ENCODE measurements at places on chromosomes 4 and X.

DNA sequence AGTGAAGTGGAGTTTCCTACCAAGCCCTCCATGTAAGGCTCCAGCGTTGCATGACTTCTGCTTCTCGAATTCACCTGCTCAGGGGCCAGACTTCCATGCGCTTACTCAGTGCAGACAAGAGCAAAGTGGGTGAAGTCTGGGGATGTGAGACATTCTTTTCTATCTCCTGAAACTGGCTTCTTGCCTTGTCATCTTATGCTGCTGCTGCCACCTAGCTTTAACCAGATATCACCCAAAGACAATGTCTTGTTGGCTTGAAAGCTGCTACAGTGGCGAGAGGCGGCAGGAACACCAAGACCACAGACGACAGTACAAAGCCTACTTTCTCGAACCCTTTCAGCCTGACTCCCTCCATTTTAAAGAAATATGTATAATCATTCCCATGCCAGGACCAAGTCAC is 103.6 kb upstream of the ADGRG2 start:
- no peak for DNase-seq

GRCh38 chrX:17028356-17028755 is 81.9 kb downstream of the REPS2 start:
- DNase-seq = no peak

- DNase-seq = no peak
Measured at GRCh38 chrX:101347859-101348451, 587 bp downstream of the TIMM8A start.

GRCh38 chrX:97471071-97471470 is 587.4 kb downstream of the RPA4 start:
- no peak for DNase-seq

DNA sequence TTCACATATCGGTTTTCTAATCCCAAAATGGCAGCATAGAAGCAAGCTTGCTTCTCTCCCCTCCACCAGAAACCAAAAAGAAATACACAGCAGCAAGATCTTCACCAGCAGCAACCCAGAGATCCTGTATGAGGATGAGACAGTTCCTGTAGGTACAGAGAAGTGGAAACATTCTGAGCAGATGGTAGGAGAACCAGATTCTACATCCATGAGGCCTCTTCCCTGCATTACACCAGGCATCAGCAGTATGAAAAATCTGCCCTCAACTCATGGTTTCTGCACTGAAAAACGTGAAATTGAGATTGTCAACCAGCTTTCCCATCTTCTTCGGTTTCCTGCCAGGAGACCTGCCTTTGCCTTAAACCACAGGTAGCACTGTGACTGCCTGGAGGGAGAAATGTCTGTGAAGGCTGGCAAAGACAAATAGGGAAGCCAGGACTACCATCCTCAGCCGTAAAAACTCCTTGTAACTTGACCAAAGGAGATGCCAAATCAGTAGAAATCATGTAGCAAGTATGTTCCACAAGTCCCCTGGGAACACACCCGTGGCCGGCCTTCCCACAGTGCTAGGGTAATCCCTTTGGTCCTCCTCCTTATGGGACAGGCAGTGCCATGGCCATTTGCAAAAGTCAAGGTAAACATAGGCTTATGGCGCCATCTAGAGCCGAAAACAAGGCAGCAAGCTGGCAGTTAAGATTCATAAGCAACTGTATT is 24.0 kb upstream of the MTHFD2L start:
- DNase-seq = peak; percentile 75

DNA sequence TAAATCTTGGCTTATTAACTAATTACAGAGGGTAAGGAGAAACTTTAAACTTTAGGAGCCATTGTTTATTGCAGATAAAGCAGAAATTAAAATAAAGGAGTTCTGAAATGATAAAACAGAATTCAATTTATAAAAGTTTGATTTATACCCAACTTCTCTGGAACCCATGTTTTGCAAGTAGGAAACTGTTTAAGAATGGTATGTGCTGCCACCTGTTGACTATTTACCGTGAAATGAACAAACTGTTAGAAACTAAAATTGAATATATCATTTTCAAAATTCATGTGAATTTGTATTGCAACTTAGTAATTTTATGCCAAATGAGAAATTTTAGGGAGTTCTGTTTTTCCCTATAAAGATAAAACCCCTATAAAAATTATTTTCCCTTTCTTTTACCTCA is 11.0 kb upstream of the TBC1D8B start:
- DNase-seq = no peak

DNA sequence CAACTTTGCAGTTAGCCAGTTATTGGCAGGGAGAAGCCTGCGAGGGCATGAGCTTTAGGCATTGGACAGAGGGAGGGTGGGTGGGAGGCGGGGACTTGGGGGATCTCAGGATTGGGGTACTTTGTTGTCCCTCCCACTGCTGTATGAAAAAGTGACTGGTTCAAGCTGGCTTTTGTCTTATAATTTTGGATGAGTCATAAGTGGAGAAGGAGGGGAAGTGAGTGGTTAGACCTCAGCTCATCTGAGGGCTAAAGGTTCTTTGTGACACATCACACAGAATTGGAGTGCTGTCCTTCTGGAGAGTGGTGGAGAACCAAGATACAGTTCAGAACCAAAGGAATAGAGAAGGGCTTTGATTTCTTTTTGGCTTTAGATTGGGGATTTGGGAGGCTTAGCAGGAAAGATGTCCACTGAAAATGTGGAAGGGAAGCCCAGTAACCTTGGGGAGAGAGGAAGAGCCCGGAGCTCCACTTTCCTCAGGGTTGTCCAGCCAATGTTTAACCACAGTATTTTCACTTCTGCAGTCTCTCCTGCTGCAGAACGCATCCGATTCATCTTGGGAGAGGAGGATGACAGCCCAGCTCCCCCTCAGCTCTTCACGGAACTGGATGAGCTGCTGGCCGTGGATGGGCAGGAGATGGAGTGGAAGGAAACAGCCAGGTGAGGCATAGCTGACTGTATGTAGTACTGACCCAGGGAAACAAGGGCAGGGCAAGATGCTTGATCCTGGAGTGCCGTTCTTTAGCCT is at the start of gene SLC4A4:
Gene SLC4A4 (plus strand): TSS at position 175 of the 748 bp plus-strand sequence.
- DNase-seq = no peak

- DNase-seq = no peak
Measured at GRCh38 chrX:40845331-40845911, 110.1 kb upstream of the MED14 start.

- DNase-seq = no peak
Measured at GRCh38 chrX:97330151-97330550, 446.4 kb downstream of the RPA4 start.

GRCh38 chr4:12924253-12924652 is 559.9 kb downstream of the RAB28 start:
- no peak for DNase-seq

GRCh38 chrX:31353095-31353494 is 281.3 kb upstream of the FTHL17 start:
- no peak for DNase-seq

DNA sequence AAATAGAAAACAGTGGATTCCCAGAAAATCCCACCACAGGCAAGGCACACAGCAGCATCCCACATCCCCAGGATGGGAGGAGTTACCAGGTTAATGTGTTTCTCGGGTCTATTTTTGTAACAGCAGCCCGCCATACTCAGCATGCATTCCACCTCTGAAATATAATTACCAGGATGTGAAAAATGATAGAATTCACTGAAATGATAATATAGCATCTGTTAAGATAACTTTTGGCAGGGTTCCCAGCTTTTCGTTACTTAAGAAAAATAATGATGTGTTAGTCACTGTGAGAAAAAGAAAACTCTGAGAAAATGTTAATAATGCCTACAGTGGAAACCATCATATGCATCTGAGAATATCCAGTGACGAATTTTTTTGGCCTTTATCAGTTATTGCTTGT is 87.1 kb downstream of the VCX2 start:
- DNase-seq = no peak

- DNase-seq = no peak
Measured at GRCh38 chr4:103011378-103012025, 8.0 kb downstream of the SLC9B1 start.

DNA sequence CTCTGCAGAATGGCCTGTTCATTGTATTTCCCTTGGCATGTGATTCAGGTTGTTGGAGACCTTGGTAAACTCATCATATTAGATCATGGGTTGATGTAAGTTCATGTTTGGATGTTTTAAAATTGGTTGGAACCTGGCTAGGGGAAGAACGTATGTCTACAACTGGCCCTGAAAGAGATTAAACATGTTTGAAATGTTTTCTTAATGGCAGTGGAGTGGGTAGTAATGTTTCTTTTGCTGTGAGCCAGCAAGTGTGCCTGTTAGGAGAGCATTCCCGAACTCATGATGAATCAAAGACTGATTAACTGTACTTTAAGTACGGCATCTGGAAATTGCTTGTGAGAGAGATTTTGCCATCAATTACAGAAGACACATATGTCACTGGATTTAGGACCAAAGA is 44.5 kb upstream of the SLC4A4 start:
- no peak for DNase-seq

DNA sequence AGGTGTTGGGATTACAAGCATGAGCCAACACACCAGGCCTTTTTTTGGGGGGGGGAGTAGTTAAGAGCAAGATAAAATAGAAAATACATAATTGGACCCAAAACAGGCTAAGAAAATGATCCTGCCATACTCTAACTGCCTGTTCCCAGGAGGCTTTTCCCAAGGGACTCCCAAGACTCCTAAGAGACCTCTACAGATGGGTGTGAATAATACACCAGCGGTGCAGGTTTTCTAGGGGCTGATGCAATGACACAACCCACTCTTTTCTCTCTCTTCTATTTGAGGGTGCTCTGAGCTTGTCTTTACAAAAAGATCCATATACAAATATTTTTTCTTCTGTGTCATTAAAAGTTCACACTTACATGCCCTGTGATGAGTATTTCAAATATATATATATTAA is 116.9 kb downstream of the RASL11B start:
- DNase-seq = no peak

- DNase-seq = no peak
Measured at GRCh38 chr4:83108101-83108861, 6.2 kb downstream of the PLAC8 start.

GRCh38 chr4:147174591-147174990 is 228.9 kb upstream of the TTC29 start:
- DNase-seq = no peak

DNA sequence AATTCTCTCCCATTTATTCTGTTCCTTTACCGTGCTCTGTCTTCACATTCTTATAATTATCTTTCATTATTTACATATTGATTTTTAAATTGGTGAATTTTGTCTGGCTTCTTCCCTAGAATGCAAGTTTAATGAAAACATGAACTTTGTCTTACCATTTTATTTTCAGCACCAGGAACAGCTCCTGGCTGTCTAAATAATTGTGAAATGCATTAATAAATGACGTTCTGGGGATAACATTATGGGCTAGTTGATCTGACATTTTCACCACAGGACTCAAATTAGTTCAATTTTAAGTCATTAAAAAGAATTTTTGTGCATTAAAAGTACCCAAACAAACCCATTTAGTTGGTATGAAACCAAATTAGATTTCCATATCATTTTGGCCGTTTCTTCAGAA is 97.5 kb downstream of the KCTD8 start:
- DNase-seq = no peak

GRCh38 chrX:37873220-37873619 is 25.8 kb upstream of the DYNLT3 start:
- no peak for DNase-seq

- no peak for DNase-seq
Measured at GRCh38 chr4:148052448-148052847, 320.6 kb downstream of the ARHGAP10 start.

DNA sequence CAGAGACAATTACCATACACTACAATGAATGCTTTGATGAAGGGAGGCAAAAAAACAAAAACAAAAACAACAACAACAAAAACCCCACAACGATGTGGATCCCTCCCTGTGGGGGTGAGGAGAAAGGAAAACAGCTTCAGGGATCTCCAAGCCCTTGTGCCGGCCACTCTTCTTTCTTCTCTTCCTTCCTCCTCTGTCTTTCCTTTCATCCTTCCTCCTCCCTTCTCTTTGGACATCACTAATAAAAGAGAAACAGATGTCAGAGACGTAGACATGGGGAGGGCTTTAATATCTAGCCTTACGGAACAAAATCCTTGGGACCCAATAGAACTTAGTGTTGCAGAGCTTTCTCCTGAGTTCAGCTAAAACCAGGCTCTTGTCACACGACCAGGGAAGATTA is 18.8 kb upstream of the STX18 start:
- DNase-seq = no peak

DNA sequence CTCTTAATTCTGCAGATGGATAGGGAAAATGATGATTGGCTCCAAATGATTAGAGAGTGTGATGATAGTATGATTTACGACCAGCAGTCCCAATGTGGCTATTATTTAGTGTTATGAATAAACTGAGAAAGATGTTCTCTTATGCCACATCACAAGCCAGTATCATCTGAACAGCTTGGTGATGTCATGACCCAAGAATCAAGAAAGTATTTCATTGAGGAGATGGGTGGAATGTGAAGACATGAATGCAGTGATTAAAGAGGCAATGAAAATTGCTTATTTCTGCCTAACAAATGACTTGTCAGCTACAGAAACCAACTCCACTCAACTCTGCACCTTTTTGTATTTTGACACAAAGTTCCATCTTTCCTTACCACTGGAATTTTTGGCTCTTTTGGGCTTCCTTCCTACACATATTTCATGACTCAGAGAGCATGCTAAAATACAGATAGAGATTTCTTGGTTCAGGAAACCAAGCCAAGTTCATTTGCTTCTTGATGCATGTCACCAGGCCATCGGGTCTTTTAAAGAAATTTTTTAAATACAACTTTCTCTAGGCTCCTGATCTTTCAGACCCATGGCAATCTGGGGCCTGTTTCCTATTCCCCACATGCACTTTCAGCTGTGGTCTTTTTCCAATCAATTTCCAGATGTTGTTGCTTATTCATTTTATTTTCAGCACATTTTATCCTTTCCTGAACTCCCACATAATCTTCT is 174.2 kb downstream of the HHIP start:
- DNase-seq = no peak

- no peak for DNase-seq
Measured at GRCh38 chr4:38266616-38267015, 306.4 kb downstream of the PTTG2 start.

DNA sequence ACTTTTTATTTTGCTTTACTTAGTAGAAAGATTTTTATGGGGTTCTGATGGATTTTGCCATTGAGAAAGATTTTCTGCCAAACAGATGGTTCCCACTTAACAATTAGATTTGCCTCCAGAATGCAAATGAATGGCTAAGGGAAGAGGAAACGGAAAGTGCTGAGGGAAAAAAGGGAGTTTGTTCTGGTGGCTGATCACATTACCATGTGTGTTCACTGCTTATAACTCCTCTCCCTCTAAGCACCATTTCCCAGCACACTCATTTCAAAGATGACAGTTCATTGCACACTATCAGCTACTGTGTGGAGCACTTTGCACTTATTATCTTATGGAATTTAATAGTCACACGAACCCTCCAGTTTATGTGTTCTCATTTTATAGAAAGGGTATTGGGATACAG is 68.0 kb upstream of the GRID2 start:
- no peak for DNase-seq

Data from Right ventricle myocardium inferior (tissue), 1 donor.